ENCODE measurements at places on chromosomes 11 and 22.

GRCh38 chr11:102800767-102801166 lies 2.8 kb upstream of the MMP1 start:
- DNase-seq = no peak

GRCh38 chr22:26398741-26399153 lies 30.3 kb upstream of the ASPHD2 start:
- peak; percentile 65 for DNase-seq

GRCh38 chr11:66479394-66480116 lies 679 bp upstream of the DPP3 start:
- peak; percentile 17 for DNase-seq

- DNase-seq = no peak
These were observed 496.4 kb downstream of the BRD1 start for GRCh38 chr22:49331223-49331815.

- no peak for DNase-seq
These were observed 125.5 kb upstream of the PARVA start for GRCh38 chr11:12251666-12252560.

- no peak for DNase-seq
These were observed 6.2 kb upstream of the RAB1B start for GRCh38 chr11:66262191-66262590.

- no peak for DNase-seq
These were observed 54.1 kb downstream of the SHANK2 start for GRCh38 chr11:71198141-71198822.

- no peak for DNase-seq
These were observed 2.4 kb upstream of the CHID1 start for GRCh38 chr11:913043-913442.

GRCh38 chr22:23037429-23038333 lies 32.6 kb upstream of the GNAZ start:
- DNase-seq = no peak

DNA sequence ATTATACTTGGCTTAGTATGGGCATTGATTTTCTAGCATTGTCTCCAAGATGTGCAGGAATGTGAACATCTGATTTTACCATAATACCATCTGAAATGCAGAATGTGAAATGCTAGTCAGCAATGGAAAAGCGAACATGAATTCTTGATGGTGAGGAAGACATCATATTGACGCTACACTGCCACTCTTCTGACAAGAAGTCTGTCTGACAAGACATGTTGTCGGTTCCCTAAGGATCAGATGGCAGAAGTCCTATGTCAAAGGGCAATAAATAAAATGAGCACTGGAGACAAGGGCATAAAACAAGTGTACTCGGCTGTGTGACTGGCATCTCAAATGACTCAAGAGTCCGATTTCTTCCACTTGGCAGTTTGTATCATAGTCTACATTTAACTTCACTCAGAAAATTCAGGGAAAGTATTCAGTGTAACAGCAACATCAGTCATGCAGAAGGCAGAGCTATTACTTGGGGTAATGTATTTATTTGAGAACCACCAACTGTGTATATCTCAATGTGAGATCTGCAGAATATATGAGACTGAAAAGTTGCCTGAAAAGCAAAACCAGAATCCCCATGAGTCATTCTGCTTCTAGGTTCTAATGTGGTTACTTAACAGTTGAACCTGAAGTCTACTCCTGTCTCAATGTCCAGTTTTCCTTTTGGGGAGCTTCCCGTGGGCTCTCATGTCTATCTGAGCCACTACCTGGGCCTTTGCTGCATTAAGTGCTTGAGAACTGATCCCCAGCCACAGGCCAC lies 51.5 kb downstream of the SLC17A6 start:
- no peak for DNase-seq

DNA sequence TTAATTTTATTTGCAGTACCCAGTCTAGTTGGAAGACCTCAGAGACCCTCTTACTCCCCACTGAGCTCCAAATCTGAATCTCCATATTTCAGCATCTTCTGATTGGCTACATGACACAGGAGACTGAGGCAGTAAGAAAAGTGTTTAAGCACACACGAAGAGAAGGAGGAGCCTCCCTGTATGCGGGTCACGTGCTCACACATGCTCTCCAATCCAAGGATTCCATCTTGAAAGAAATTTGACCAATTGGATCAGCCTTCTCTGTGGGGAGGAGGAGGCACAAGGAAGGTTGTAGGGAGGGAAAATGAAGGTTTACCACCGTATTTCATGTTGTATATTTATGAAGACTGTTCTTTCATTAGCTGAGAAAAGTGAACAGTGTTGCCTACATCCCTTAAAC lies 1.2 kb downstream of the OR6T1 start:
- DNase-seq = no peak

DNA sequence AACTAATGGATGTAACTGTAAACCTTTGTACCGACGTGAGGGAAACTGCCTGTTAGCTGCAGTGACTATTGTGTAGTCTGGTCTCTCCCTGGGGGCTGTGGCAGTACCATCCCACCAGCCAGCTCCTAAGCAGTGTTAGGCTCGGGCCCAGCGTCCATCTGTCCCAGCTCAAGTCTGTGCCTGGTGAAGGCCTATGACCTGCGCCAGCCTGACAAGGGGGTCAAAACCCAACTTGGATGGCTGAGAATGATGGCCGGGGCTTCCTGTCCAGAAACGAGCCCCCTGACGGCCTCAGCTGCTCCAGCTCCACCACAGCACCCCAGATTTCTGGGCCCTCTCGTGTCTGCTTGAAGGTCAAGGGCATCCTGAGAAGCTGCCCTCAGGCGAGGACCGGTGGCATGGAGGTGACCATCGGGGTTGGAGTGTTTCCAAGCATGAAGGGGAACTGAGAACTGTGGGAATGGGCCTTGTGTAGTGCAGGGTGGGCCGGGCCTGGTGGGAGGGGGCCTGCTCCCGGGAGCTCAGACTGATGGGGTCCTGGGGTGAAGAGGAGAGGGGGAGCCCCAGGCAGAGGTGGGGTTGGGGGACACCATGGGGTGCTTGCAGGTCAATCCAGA lies 14.3 kb upstream of the SPI1 start:
- DNase-seq = no peak

- peak; percentile 88 for DNase-seq
These were observed 28.5 kb downstream of the LRRC74B start for GRCh38 chr22:21074102-21074715.

GRCh38 chr11:10937385-10937771 lies 79.5 kb upstream of the ZBED5 start:
- DNase-seq = no peak

GRCh38 chr11:2728663-2729332 lies 29.0 kb upstream of the KCNQ1OT1 start:
- DNase-seq = no peak

- no peak for DNase-seq
These were observed 93.7 kb downstream of the CCDC83 start for GRCh38 chr11:85948884-85949283.

DNA sequence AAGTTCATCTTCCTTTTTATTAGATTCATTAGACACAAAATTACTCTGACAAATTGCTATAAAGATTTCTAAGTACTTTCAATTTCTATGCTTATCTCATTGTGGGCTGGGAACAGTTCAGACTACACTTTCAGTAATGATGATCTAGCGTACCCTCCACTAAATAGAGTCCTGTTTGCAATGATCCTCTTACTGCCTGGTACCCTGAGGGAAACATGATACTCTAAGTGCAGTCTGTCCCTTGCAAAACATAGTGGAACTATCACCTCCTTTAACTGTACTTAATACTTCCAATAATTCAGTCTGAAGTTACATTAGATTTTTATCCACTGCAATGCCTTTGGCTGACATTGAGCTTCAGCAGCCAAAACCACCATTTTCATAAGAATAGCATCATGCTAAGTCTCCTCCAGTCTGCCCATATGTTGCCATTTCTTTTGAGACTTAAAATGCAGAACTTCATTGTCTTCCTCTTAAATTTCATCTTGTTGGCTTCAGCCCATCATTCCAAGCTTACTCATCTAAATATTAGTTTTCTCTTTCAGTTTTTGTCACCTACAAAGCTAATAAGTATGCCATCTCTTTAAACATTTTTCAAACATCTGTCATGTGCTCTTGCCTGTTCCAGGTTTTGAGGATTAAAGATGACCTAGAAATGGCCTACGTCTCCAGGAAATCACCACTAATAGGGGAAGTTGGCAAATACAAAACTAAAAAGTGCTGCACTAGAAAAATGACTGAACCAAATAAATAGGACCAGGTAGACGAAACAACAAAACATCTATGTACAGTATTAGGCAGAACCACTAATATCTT lies 55.5 kb downstream of the PAK1 start:
- no peak for DNase-seq

GRCh38 chr11:20021771-20022362 lies 138.4 kb downstream of the DBX1 start:
- DNase-seq = no peak

Data from HT1080 (cell line).